Nucleus accumbens (tissue), 56 donors: ENCODE measurements at places on chromosomes 6 and 20.

- DNase-seq, result no peak
Observed at GRCh38 chr6:121961619-121962125, 437.8 kb upstream of the HSF2 start.

- DNase-seq, result no peak
Observed at GRCh38 chr20:44426879-44427790, 48.5 kb upstream of the TTPAL start.

DNA sequence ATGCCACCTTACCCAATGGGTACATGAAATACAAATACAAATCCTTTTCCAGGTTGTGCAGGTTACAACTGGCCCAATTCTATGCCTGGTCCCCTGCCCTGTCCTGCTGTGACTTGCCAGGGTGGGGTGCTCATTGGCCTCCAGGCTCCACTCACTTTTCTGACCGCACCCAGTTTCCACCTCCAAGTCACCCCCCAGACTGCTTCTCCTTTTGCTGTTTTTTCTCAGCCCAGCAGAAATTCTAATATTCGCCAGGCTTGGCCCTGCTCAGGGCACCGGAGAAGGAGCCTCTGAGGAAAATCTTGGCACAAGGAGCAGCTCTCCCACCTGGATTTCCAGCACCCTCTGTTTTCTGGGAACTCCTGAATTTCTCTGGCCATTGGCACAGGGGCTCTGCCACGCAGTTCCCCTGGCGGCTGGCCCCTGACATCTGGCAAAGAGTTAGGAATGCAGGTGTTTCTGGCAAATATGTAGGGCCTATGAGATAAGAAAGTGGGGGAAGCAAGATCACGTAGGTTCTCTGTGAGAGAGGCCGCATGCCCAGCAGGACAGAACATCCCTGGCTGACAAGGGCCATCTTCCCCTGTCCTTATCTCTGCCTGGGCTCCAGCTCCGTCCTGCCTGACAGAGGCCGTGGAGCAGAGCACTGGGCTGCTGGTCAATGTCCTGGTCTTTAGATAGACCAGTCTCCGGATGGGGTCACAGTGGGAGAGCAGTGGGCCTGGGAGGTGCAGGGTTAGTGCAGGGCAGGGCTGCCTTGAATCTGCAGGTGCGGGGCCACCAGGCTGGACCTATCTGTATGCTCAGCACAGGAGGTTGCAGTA is 2.9 kb upstream of the RAET1E start:
- no peak for DNase-seq

GRCh38 chr6:136073216-136073615 is 176.9 kb downstream of the MTFR2 start:
- no peak for DNase-seq

GRCh38 chr20:58994390-58995159 is 12.5 kb downstream of the CTSZ start:
- DNase-seq, result no peak

- no peak for DNase-seq
Observed at GRCh38 chr6:131015630-131016263, 47.3 kb downstream of the EPB41L2 start.

GRCh38 chr6:169204167-169204566 is 49.5 kb downstream of the THBS2 start:
- DNase-seq, result no peak

DNA sequence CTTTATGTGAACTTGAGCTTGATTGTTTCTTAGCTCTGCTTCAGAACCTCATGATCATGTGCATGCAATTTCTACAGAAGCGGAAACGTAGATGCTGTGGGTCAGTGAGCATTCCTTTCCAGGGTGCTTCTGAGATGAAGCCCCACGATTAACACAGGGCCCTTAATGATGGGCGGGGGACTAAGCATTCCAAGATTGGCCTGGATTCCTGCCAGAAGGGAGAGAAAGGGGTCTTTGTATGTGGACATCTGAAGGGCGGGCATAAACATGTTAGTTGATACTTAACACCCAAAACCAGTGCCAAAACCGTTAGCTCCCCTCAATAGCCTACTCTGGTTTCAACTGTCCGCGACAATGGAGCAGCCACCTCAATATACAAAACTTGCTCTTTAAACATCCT is 46.9 kb upstream of the POU3F2 start:
- peak; percentile 1 for DNase-seq

GRCh38 chr6:87742106-87742505 is 40.1 kb upstream of the AKIRIN2 start:
- no peak for DNase-seq

DNA sequence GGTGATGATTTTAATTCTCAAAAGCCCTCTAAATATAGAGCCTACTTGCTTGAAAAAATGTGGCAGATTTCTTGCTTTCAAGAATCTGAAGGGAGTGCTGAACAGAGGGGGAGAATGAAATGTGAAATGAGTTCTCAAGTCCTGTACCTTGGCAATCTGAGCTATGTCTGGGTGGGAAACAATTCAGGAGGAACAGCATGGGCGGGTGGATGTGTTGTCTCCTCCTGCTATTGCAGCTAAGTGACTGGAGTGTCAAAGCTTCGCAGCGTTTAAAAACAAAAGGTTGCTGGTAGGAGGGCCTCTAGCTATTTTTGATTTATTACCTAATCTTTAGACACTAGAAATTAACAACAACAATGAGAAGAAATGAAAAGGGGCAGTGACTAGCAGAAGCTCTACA is 102.5 kb upstream of the ARG1 start:
- DNase-seq, result no peak

- DNase-seq, result no peak
Observed at GRCh38 chr20:17612287-17612991, 42.6 kb downstream of the DSTN start.

- DNase-seq, result no peak
Observed at GRCh38 chr20:50826121-50826520, 31.3 kb downstream of the BCAS4 start.

DNA sequence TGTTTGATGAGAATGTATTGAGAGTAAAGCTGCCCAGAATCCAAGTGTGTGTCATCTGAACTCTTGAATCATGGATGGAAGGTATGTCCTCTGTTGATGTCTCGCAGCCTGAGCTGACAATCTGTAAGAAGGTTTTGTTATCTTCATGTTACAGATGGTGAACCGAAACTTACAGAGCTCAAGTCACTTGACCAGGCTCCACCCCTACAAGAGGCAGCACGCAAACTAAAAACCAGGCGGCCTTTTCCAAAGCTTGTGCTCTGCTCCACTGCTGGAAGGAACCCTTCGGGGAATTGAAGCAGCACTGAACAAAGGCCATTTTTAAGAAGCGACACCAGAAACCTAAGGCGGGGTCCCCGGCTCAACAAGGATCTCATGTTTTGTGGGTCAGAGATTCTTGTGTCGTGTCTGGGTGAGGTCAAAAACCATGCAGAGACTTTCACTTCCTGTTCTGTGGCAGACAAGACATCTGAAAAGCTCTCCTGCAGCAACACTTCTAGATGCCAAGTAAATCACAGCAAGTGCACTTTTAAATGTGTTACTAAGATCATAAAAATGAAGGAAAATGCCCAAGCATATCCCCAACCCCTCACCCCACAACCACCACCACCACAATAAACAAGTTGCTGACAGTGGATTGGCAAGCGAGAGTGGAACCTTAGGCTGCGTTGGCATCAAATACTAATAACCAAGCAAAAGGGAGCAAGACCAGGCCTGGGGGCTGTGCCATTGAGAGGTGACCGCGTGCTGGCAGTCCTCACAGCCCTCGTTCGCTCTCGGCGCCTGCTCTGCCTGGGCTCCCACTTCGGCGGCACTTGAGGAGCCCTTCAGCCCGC is 27.3 kb downstream of the NQO2 start:
- DNase-seq, result no peak

DNA sequence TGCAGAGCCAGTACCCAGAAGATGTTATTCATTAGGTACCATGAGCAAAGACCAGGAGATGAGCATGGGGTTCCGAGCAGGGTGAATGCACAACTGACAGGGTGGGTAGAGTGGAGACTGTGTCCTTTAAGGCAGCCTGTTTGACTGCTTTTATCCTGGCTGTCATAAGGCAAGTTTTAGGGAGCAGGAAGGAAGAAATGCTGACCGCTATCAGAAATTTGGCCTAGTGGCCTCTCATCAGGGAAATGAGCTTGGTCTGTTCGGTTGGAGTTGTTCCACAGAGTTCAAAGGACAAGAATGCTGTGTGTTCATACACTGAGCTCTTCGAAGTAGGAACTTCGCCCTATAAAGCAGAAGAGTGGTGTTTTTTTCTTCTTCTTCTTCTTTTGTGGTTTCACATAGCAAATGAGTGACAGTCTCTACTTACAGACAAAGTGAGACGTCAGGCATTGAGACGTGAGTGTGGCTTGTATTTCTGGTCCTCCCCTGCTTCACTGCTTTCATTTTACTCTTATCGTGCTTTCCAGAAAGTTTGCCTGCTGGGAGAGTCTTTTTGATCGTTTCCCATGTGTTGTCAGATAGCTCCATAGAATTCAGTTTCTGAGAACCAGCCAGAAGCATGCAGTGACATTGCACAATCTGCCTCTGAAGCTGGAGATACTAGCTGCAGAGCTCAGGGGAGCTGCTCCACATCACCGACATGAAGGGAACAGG is at the start of gene CASS4:
TSS of gene CASS4 (plus strand) at position 502 of the 714 bp plus-strand sequence. CDS start at position 701, 199 bp downstream.
- no peak for DNase-seq

DNA sequence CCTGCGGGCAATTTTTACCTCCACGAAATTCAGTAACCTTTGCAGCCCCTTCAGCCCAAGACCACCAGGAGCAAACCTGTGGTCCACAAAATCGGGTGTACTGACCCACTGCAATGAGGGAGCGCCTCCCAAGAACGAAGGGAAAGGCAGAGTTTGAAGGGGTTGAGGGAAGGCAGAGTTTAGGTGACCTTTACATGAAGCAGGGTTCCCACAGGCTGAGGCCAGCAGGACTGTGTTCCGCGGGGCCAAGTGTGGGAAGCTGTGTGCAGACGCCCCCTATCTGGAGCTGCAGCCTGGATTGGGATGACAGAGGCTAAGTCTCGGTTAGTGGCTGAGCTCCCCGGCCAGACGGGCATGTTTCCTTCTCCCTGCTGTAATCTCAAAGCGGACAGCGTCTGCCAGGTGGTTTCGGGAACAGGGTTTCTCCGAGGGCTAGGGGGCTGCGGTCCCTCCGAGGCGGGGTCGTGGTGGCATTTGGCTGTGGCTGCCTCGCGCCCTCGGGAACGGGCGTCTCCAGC is 826 bp upstream of the PYGB start:
- peak; percentile 43 for DNase-seq

DNA sequence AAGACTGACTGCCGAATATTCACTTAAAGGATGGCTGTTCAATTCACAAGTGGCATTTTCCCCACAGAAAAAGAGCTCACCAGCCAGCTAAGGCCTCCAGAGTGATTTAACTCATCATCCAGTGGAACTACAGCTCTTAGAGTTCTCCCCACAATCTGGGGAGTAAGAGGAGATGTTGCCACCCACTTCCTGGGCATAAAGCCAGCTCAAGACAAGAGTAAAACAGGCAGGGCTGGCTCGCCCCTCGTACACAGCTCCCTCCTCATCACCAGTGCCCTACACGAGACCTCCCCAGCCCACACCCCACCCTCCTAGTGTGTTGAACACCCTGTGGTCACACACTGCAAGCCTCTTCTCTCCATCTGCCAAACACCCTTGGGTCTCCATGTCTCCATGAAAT is 47.2 kb upstream of the IPCEF1 start:
- DNase-seq, result no peak

DNA sequence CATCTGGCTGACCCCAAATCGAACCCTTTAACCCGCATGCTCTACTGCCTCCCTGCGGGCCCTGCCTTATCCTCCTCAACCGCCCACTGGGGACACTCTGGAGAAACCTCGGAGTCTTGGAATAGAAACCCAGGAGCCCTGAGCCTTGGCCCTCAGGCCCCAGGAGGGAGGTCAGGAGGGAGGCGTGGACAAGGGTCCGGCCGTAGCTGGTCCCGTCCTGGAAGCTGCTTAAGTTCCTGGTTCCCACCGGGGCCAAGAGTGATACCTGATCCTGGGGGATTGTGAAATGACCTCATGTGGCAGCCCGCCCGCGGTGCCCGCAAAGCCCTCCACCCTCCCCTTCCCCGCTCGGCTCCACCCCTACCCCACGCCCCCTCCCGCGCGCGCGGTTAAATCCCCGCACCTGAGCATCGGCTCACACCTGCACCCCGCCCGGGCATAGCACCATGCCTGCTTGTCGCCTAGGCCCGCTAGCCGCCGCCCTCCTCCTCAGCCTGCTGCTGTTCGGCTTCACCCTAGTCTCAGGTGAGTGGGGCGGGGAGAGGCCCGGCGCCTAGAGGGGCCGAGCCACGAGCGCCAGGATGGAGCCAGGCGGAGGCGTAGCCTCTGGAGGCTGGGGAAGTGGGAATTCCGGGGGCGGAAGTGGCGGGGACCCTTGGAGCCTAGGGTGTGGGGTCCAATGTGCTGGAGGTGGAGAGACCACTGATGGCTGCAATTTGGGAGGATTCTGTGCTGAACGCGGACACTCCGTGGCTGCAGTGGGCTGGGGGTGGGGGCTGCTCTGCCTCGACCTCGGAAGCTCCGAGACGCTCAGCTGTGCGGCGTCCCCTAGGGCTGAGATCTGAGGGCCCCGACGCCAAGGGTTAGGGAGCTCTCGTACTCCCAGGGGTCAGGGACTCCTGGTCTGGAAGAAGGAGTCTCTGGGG is at the start of gene WFDC2:
TSS of gene WFDC2 (plus strand) at position 418 of the 926 bp plus-strand sequence. CDS start at position 447, 29 bp downstream.
- no peak for DNase-seq

- no peak for DNase-seq
Observed at GRCh38 chr6:164926686-164927085, 382.7 kb downstream of the C6orf118 start.

GRCh38 chr6:140105857-140106256 is 731.4 kb upstream of the CITED2 start:
- no peak for DNase-seq

DNA sequence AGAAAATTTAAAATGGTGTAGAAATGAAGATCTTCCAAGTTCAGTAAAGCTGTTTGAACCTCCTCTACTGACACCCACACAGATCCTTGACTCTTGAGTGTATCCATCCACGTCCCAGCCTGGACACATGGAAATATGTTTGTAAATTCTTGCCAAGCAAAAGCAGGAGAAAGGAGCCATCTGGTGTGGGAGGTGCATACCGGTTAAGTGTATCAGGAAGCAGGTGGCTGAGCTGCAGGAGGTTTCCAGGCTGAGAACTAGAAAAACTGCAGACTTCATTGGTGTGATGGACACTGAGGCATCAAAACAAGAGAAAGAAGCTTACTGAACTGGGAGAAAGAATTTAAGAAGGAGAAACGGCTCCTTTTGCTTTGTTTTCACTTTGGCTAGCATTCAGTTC is 229.9 kb upstream of the GRIK2 start:
- no peak for DNase-seq

- no peak for DNase-seq
Observed at GRCh38 chr6:160054913-160055312, 66.7 kb upstream of the SLC22A1 start.

DNA sequence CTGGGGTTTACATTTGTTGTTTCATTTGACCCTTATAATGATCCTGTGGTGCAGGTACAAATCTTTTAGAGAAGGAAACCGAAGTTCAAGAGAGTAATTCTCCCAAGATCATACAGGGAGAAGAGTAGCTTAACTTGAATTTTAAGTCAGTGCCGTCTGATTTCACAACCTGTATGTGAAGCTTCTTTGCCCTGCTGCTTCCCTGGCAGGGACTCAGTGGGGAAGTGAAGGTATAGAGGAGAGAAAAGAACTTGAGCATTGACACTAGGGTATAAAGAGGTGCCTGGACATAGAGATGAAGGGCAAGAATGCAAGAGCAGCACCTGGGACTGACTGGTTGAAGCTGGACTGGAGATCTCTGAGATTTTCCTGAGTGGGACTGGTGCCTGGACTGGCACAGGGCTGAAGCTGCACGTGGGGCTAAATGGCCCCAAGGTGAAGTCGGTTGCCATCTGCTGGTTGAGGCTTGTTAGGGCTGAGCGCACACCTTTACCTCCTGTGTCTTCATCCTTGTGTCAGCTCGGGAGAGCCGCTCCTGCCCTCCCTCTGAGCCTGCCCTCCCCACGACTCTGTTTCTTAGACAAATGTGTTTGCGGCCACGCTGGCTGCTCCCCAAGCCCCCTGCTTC is 41.8 kb downstream of the FARS2 start:
- no peak for DNase-seq

- DNase-seq, result no peak
Observed at GRCh38 chr20:32037929-32038328, 14.1 kb upstream of the HCK start.
